Smooth muscle cell of the pulmonary artery (primary cell): ENCODE measurements at places on chromosomes 16 and 17. TPM values are rescaled to one million over a fixed set of nuclear protein-coding genes. Genes with fewer than 3 reads are reported as not detected.

CBX2 gene
- total RNA-seq, result 0.13 and 0.26 TPM in 2 replicates

SLC16A13 gene
- 0.85 and 1.1 TPM in 2 replicates for total RNA-seq

KRT31 gene
- total RNA-seq, result not detected in 2 replicates

SMIM36 gene
- total RNA-seq, result not detected in 2 replicates

PROCA1 gene
- total RNA-seq, result 0.85 and 1.6 TPM in 2 replicates

TBC1D3B gene
- total RNA-seq, result 1.5 and 4.9 TPM in 2 replicates

ZP2 gene
- not detected in 2 replicates for total RNA-seq
